ENCODE measurements at places on chromosomes 2 and 18.

- DNase-seq: peak; percentile 2
These were observed 15.9 kb downstream of the FAM210A start for GRCh38 chr18:13710414-13710831.

- DNase-seq: no peak
These were observed 90.9 kb downstream of the SP3 start for GRCh38 chr2:173874003-173874893.

- no peak for DNase-seq
These were observed 131.5 kb downstream of the MBP start for GRCh38 chr18:77001041-77001440.

DNA sequence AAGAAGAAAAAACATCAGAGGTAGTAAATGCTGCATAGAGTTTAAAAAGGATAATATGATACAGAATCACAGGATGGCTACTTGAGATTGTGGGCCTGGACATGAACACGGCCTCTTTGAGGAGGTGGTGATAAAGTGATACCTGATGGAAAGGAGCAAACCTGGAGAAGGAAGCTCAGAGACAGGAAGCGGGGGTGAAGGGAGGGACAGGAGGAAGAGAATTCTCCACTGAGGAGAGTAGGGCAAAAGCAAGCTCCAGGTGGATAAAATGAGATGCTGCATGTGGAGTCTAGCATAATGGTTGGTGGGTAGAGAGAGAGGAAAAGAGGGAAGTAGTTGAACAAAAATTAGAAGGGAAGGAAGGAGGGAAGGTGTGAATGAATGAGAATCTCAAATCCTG, 77.0 kb upstream of the GALNT3 start:
- DNase-seq: no peak

- no peak for DNase-seq
These were observed 28.0 kb downstream of the STEAP3 start for GRCh38 chr2:119251652-119252051.

- DNase-seq: no peak
These were observed 96.8 kb downstream of the VSNL1 start for GRCh38 chr2:17637131-17637906.

- no peak for DNase-seq
These were observed 53.0 kb downstream of the EPHA4 start for GRCh38 chr2:221518935-221519625.

DNA sequence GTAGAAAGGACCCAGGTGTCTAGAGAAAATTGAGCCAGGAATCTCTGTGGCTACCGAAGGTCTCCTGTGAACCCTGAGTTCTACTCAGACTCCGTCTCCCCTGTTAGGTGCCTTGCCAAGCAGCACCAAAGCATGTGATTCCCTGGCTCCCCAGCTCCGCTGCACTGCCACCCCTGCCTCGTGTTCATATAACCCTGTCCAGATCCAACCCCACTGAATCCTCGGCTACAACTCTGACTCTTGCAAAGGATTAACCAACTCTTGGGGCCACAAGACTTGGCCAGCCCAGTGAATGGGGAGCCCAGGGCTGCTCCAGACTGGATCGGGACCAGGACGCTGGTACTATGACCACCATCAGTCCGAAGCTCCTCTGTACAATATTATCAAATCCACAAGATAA, 37.3 kb upstream of the ACAA2 start:
- DNase-seq: no peak

- no peak for DNase-seq
These were observed 198.1 kb downstream of the SATB2 start for GRCh38 chr2:199259671-199260070.

GRCh38 chr2:223841436-223842190, 4.2 kb upstream of the AP1S3 start:
- no peak for DNase-seq

DNA sequence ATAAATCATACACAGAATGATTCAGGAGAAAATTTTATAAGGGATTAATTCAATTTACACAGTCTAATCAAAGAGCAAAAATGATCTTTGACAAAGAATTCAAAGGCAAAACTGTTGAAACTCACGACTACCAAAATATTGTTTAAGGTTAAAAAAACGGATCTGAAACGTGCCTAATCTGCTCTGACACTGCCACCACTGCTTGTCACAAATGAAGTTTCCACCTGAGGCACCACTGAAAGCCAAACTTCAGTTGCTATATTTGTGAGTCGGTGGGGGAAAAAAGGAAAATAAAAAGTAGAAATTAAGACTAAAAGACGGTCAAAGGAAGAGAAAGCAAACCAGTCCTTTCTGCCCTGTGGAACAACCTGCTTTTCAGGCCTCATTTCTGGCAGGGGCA, 140.6 kb upstream of the DNMT3A start:
- DNase-seq: no peak

DNA sequence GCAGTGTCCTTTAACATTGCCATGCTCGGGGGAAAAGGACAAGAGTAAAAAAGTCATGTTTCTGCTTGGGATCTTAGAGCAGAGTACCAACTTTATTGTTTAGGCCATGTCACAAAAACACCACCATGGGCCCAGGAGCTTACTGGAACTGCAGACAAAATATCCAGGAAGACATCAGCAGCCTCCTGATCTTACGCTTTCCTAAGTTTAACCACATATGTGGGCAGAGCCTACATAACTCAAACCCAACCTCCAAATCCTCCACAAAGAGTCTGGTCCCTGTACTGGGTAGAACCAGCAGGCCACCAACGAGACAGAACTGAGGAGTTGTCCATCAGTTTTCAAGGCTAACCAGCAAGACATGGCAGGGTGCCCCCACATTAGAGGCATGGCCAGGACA, 10.3 kb downstream of the GALNT14 start:
- no peak for DNase-seq

GRCh38 chr2:188444106-188444835, 152.6 kb downstream of the GULP1 start:
- no peak for DNase-seq

DNA sequence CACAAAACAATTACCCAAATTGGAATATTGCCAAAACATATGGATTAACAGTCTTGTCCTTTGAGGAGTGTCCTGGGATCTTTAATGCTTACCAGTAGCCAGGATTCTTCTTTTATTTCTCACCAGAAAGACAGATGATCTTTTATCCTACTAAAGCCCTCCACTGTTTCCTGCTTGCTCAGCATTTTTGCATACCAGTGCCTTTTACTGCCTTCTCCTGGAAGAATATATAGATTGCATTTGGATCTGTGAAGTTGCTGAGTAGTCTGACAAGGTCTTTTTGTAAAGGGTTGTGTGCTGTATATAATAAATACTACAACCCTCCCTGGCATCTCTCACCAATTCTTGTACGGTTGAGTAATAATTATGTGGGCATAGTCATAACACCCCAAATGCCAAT, 652.2 kb downstream of the LRRTM4 start:
- no peak for DNase-seq

- no peak for DNase-seq
These were observed 73.5 kb upstream of the DYNAP start for GRCh38 chr18:54517521-54517920.

- DNase-seq: no peak
These were observed 433.2 kb upstream of the TNP1 start for GRCh38 chr2:217293046-217293445.

DNA sequence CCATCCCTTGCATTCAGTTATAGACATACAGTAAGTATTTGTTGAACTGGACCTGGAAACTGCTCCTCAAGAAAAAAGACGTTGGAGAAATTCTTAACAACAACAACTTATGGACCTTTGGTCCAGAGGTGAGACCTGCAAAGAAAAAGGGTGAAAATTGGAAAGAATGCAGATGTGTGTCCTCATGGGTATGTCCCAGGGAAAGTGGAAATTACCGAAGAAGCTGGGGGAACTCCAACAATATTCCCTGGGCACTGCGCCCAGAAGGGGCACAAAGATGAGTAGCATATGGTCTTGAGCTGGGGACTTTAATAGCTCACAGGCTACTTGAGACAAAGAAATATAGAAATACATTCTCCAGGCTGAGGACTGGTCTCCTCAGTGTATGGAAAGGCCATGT, 35.5 kb upstream of the YWHAQ start:
- peak; percentile 66 for DNase-seq

- peak; percentile 53 for DNase-seq
These were observed 14.3 kb downstream of the COPS7B start for GRCh38 chr2:231800493-231801091.

- DNase-seq: peak; percentile 1
These were observed 23.7 kb downstream of the PGAP1 start for GRCh38 chr2:196902828-196903227.

DNA sequence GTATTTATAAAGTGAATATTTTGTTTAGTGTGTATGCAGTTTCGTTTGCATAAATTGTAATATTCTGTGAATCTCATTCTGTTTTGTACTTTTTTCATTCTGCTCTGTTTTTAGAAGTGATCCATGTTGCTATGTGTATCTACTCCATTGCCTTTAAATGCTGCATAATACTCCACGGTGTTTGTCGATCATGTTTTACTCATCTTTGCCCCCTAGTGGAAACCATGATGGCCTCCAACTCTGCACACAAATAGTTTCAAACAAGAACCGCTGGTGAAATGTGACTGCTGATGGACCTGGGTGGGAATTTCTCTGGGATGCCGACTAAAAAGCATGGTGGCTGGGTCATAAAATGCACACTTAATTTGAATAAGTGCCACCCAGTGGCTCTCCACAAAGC, 32.0 kb upstream of the SKOR2 start:
- peak; percentile 23 for DNase-seq

- no peak for DNase-seq
These were observed 41.8 kb upstream of the PDK1 start for GRCh38 chr2:172513935-172514586.

- DNase-seq: no peak
These were observed 64.0 kb downstream of the SLC40A1 start for GRCh38 chr2:189516546-189516945.

DNA sequence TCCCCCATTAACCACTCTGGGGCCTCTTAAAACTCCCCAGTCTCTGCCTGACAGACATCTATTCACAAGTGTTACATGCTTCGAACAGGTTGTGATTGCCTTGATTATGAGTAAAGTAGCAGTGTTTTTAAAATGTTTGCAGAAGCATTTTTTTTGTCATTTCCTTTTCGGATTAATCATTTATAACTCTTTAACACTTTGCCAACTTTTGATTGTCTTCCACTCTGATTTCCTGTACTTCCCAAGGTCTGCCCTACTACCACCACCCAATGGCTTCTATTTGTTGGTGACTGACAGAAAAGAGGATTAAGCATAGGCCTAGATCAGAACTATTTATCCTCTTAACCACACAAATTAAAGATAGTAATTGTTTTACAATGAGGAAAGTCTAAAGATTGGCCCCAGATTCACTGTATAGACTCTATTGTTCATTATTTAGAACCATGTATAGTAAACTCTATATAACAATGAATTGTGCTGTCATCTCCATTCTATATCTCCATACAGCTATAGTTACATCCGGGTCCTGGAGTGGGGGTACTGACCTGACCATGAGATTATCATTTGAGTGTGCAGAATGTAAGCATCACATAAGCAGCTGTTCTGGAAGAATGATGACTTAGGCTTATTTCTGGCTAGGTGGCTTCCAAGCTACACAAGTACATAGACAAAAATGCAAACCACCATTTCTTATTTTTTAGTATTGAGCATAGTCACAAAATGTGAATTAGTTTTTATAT, 110.3 kb upstream of the RBMS1 start:
- no peak for DNase-seq

DNA sequence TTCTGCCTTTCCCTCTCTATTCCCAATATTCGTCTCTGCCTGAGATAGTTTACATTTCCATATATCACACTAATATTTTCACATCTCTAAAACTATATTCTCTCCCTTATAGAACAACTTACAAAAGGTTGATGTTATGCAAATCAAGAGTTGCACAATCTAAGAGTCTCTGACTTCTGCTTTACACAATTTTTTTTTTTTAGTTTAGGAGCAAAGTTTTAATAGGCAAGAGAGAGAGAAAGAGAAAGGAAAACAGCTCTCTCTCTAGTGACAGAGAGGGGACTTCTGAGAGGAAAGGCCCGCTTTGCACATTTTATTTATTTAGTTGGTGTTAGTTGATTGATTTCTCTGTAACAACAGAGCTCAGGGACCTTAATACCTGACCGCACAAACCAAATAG, 380.2 kb downstream of the TXNL1 start:
- no peak for DNase-seq

GRCh38 chr2:104046466-104046865, 807.4 kb upstream of the POU3F3 start:
- no peak for DNase-seq

GRCh38 chr2:204360218-204361007, 184.9 kb upstream of the PARD3B start:
- no peak for DNase-seq

GRCh38 chr2:58569475-58570185, 328.5 kb upstream of the FANCL start:
- DNase-seq: peak; percentile 4

DNA sequence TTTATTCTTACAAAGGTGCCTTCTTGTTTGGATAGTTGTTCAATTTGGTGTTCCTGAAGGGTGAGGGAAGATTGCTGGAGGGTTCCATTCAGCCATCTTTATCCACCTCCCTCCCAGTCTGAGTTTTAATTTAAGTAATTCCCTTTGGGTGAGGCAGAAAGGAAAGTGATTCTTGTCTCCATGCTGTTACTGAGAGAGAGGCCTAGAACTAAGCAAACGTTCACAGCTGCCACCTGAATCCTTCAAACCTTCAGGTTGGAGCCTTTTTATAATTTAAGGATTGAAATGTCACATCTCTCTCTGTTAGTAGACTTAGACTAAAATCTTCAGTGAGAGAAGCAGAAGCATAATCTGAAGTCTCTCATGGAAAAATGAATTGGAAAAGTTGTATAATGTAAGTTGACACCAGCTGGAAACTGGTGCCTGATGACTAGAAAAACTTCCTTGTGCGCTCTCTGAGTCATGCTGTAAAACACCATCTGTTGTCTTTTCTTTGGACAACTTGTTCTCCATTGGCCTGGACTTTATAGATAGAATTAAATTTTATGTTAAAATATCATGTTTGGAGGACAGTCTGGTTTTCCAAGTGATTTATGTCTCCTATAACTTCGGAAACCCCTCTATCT, 14.6 kb downstream of the STRADB start:
- DNase-seq: peak; percentile 66

DNA sequence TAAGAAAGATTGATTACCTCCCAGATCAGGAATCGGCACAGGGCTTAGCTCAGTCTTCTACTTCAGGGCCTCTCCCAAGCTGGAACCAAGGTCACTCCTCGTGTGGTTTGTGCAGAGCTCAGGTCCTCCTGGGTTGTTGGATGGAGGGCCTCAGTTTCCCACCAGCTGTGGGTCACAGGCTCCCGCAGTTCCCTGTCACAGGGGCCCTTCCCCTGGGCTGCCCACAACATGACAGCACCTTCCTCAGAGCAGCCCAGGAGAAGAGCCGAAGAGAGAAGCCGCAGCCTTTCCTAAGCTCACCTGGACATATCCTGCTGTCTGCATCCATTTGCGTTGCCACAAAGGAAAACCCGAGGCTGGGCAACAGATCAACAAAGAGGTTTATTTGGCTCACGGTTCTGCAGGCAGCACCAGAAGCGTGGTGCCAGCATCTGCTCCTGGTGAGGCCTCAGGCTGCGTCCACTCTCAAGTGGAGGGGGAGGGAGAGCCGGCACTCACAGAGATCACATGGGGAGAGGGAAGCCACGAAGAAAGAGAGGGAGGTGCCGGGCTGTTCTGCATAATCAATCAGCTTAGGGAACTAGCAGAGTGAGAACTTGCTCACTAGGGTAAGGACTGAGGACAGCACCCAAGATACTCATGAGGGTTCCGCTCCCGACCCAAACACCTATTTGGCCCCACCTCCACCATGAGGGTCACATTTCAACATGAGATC, 13.0 kb upstream of the ALLC start:
- DNase-seq: no peak

- peak; percentile 71 for DNase-seq
These were observed 126.0 kb downstream of the OSBPL1A start for GRCh38 chr18:24271381-24272228.
